Activated effector memory CD4-positive, alpha-beta T cell treated with Interleukin-2 at 50 U/mL for 16 hours (primary cell): ENCODE measurements at places on chromosomes 1 and 21.

- no peak for DNase-seq
Observed at GRCh38 chr1:212749821-212750535, 41.6 kb downstream of the NSL1 start.

GRCh38 chr1:234619071-234619480, 9.1 kb upstream of the IRF2BP2 start:
- DNase-seq, result no peak

GRCh38 chr1:107949467-107950253, 15.3 kb downstream of the VAV3 start:
- DNase-seq, result no peak

GRCh38 chr1:8661185-8662110, 156.0 kb downstream of the RERE start:
- DNase-seq, result no peak

GRCh38 chr21:34031835-34032370, 41.5 kb upstream of the MRPS6 start:
- DNase-seq, result no peak
